Activated CD8-positive, alpha-beta memory T cell treated with anti-CD3 and anti-CD28 coated beads for 1 hour (primary cell): ENCODE measurements at places on chromosomes 6 and 20.

GRCh38 chr6:159858259-159858658 is 32.5 kb upstream of the MAS1 start:
- no peak for DNase-seq

DNA sequence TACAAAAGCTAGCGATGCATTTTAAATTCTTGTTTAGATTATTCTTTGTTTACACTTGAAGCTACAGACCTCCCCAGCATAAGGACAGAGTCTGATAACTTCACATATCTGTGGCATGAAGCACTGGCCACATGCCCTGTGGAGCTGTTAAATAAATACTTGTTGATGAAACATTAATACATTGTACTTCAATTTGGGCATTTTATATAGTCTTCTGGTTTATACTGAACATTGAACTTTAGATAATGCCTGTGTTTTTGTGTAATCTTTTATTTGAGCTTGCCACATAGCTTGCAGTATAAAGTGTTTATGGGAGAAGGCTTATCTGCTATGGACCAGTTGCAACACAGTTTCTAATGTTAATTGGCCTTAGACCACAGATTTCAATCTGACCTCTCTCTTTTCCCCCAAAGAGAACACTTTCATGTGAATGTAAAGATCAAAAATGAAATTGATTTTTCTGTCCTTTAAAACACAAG is 48.2 kb downstream of the FRK start:
- DNase-seq, result no peak

DNA sequence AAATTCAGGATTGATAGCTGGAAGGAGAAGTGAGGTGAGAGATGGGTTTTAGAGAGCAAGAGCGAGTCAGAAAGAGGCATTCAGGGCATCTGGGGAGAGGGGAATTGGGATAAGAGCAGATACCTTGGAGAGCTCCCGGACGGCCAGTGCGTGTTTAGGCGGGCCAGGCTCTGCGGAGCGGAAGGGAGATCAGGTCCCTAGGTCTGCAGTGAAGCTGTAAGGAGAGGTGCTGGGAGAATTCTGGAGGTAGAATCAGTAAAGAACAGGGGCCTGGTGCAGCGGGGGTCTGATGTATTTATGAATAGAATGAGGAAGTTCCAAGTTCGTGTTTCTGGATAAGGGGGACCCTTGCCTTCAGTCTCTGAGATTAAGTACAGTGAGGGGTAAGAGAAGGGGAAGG is 47.4 kb upstream of the FAM83D start:
- DNase-seq, result no peak

GRCh38 chr20:2416541-2417212 is 36.0 kb downstream of the TGM6 start:
- no peak for DNase-seq

DNA sequence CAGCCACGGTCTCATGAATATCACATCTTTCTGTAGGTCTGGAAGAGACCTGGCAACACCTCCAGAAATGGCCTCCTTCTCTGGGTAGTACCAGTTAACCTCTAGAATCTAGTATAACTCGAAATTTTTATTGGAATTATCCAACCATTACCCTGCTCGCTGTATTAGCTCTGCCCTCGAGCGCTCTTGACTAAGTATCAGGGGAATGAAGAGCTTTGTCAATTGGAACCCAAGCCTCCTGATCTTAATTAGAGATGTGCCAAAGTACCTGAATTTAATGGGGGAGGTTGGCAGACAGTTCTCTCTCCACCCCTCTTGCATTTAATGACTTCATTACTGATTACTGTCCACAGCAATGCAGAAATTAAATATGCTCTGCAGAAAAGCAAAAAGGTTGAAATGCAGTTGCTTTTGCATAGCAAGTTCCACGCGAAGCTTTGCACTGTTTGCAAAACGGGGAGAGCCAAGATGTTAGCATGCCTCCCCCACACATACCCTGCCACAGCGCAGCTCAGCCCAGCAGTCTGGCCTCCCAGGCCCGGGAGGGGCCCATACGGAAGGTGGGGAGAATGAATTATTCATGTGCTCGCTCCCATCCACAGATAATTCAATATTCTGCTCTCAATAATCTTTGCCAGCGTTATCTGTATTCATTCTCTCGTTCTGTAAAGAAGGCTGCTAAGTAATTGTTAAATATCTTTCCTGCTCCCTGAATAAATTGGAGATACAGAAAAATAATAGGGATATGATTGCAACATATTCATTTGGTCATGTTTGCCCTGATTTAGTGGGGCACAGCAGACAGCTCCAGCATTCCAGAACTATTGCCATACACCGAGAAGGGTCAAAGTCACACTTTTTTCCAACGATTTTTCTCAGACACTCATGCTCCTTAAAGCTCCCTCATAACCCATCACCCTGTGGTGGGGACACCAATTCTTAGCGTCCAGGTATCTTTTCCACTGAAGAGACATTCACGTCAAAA is 305.8 kb downstream of the CDH26 start:
- no peak for DNase-seq

DNA sequence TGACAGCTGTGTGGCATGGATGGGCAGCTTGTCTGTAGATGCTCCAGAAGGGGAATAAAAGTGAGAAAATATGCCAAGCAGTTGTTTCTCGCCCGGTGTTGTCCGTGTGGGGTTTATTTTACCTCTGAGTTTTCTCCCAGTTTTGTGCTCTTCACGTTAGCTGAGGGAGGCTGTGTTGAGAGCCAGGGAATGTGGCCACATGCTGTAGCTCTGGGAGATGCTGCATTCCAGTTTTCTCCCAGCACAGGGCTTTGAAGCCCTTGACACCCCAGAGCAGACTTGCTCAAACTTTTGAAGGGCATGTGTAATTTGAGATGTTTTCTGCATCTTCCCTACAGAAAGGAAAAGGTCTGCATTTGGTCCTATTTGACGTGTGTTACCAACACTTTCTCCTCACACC is 67.7 kb downstream of the RREB1 start:
- no peak for DNase-seq

GRCh38 chr6:169867751-169868191 is 116.3 kb downstream of the ERMARD start:
- no peak for DNase-seq

DNA sequence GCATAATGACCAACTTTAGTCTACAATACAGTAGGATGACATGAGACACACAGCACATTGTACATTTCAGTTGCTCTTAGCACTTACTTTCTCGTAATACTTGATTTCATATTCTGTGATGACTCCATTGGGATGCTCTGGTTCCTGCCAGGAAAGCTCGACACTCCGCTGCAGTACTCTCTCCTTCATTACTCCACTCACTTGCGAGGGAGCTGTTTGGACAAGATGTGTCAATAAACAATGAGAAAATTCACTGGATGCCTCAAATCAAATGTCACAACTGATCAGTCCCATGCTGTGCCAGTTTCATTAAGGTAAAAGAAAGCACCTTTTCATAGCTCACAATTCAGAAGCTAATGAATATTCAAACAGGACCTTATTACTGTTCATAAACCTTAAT is 147.1 kb downstream of the EPHA7 start:
- no peak for DNase-seq

DNA sequence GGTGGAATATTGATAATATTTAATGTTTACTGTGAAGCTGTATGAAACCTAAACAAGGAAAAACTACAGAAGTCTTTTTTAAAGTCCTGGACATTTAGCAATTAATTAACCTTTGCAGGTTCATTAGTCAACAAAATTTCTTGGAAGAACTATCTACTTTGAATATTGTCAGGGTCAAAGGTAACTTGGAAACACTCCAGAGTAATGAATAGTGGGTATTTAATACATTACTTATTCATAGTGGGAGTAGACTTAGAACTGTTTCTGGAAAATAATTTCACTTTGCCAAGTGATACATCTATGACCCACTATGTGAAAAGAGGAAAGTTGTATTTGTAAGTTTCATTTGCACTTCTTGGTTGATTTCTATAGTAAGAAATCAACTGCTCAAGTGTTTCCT is 319.1 kb downstream of the TFAP2B start:
- DNase-seq, result no peak

GRCh38 chr6:153129873-153130514 is 1.1 kb downstream of the RGS17 start:
- no peak for DNase-seq

DNA sequence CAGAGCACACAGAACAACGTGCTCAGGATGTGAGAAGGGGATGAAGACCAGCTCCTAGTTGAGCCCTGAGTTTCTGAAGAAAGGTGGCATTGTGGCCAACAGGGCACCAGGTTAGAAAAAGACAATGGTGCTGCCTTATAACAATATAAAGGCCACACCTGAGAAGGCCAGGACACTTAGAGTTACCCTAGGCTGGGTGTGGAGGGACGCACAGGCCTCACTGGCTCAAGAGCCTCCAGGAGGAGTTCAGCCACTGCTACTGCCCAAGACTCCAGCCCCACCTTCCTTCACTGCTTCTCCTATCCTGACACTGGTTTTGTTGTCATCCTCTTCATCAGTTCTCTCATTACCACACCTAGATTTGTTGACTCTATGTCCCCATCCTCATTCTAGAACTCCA is 55.2 kb upstream of the BEND6 start:
- DNase-seq, result no peak

- DNase-seq, result no peak
Measured at GRCh38 chr20:52118696-52119095, 72.9 kb downstream of the ZFP64 start.

- no peak for DNase-seq
Measured at GRCh38 chr20:12058216-12058615, 140.5 kb downstream of the BTBD3 start.

- DNase-seq, result no peak
Measured at GRCh38 chr6:17585766-17586490, 14.2 kb upstream of the FAM8A1 start.

GRCh38 chr6:107655864-107656263 is 165.9 kb downstream of the SOBP start:
- no peak for DNase-seq

GRCh38 chr20:54199721-54200176 is 8.1 kb upstream of the PFDN4 start:
- peak; percentile 51 for DNase-seq

- DNase-seq, result no peak
Measured at GRCh38 chr20:36544134-36545018, 3.1 kb downstream of the MYL9 start.

DNA sequence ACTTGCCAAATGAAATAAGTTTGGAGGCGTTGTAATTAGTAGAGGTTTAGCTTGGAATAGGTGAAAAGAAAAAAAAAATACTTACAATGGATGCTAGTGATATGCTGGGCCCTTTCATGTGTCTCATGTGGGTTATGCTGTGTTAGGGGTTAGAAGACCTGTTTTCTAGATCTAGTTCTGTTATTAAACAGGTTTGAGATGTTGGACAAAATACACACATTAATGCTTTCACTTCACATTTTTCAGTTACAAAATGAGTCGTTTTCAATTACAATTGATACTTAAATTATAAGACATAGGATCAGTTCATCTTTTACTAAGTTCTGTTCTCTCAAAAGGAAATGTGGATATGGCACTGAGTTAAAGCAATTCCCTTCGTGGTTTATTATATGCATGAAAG is 509.8 kb downstream of the EPM2A start:
- DNase-seq, result no peak

DNA sequence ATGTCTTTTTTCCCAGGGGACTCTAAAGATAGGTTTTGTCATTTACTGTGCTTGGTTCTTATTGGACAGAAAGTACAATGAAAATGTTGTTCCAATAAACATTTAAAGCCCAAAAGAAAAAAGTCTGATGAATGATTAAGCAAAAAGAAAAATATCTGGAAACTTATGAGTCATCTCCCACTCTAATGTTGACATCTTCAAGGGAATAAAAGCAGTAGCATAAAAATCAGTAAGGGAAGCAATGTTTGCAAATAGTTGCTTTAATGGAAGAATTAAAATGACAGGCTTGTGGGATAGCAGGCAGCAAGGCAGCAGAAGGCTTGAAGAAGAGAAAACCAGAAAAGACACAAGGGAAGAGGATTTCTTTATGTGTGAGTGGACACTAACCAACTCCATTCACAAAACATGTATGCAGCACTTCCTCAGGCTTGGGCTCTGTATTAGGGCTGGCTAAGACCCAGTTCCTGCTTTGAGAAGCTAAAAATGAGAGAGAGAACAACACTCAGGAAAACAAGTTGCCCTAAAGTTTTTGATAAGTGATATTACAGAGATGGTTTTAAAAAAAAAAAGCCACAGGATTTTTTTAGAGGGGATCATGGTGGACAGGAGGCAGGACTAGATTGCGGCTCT is 263.2 kb upstream of the NT5E start:
- DNase-seq, result no peak

GRCh38 chr20:47648943-47649342 is 136.3 kb downstream of the SULF2 start:
- DNase-seq, result no peak

DNA sequence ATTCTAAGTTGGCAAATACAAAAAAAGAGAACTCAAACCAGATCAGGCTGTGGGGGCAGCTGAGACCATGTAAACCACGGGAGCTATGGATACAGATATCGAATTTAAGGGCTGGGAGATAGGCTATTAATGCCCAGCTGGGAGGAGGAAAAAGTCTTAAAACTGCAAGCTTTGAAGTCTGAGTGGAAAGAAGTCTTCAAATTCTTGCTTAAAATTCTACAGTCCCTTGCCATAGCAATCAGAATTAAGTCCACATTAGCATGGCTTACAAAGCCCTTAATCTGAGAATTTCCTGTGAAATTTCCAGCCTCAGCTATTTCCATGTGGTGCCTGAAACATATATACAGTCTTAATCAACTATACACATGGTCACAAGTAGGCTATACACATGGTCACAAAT is 465.0 kb upstream of the HSF2 start:
- no peak for DNase-seq

GRCh38 chr20:44200371-44200770 is 10.2 kb downstream of the OSER1 start:
- no peak for DNase-seq
